ENCODE measurements at places on chromosomes 5 and 9. TPM values are rescaled to one million over a fixed set of nuclear protein-coding genes. Genes with fewer than 3 reads are reported as not detected.

Gene RHOBTB3
- 27.7 TPM for polyA plus RNA-seq

Gene TSTD2
- 3.4 TPM for polyA plus RNA-seq

Gene EMB
- 18.0 TPM for polyA plus RNA-seq

Gene GABRA6
- 21.4 TPM for polyA plus RNA-seq

Gene ADRB2
- polyA plus RNA-seq = not detected

Gene CYLC2
- not detected for polyA plus RNA-seq

Gene IL13
- polyA plus RNA-seq = not detected
